ENCODE measurements at places on chromosomes 6 and 20.

DNA sequence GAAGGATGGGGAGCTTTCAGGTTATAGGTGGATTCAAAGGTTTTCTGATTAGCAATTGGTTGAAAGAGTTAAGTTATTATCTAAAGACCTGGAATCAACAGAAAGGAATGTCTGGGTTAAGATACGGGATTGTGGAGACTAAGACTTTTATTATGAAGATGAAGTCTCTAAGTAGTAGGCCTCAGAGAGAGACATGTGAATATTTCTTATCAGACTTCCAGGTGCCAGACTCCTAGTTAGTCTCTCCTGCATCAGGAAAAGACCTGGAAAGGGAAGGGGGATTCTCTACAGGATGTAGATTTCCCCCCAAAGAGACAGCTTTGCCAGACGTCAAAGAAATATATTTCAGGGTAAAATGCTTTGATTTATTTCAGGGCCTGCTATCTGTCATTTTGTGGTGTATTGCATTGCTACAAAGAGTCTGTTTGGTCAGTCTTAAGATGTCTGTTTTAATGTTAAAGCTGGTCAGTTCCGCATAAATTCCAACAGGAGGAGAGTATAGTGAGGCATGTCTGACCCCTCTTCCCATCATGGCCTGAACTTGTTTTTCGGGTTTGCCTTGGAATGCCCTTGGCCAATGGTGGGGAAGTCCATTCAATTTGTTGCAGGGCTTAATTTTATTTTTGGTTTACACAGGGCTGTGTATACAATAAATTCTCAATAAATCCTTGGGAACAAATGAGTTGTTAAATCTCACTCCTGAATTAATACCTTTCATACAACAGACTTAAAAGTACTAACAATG is 103.4 kb upstream of the RALGAPA2 start:
- no peak for DNase-seq

- DNase-seq: no peak
Observed at GRCh38 chr6:158367816-158368215, 55.6 kb downstream of the TULP4 start.

DNA sequence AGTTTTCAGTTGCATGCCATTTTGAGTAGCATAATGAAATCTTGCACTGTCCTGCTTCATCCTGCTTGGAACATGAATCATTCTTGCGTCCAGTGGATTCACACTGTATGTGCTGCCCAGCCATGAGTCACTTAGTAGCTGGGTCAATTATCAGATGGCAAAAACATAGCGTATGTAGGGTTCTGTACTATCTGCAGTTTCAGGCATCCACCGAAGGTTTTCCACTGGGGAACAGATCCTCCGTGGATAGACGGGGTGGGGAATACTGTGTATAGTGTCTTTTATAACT is 61.4 kb downstream of the IL22RA2 start:
- no peak for DNase-seq

GRCh38 chr6:132623106-132623845 is 799 bp downstream of the TAAR2 start:
- DNase-seq: no peak

DNA sequence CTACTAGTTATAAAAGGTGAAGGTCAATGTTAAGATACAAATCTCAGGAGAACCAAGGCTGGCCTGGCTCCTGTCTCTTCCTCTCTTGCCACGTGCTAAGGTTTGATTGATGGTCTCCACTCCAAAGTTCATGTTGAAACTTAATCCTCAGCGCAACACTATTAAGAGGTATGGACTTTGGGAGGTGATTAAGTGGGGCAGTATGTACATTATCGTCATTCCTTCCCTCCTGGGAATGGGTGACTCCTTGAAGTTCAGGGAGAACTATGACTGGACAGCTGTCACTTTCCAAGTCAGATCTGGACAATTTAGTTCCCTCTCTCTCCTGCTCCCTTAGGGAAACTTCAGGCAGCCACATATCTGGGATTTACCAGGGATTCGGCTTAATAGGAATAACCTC is 50.5 kb downstream of the KCNK5 start:
- DNase-seq: no peak

DNA sequence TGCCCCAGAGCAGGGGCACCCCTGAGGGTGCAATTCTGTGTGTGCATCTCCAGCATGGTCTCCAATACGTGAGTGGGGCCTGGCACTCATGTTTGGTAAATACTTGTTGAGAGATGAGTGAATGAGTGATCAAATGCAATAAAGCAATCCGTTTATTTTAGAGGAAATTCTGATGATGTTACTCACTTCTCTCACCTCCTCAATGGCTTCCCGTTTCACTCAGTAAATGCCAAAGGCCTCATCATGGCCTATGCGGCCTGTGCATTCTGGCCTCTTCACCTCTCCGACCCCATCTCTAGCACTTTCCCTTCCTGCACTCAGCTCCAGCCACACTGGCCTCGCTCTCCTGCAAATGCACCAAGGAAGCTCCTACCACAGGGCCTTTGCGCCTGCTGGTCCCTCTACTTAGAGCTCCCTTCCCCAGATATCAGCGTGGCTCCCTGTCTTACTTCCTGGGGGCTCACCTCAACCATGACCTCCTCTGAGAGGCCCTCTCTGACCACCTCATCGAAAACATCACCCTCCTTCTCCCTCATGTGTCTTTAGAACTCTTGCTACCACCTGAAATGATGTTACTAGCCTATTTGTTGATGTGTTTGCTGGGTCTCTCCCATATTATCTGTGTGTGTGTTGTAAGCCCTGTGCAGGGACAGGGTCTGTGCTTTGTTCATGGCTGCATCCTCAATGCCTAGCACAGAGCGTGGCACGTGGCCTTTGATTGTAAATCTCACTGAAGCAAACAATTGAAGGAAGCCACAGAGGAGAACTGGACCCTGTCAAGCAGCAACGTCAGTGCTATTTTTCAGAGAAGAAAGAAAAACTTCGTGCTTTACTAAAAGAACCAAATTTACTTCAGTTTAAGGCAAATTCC is 42.6 kb downstream of the RAB44 start:
- DNase-seq: no peak

- no peak for DNase-seq
Observed at GRCh38 chr6:148037496-148037895, 305.1 kb upstream of the SASH1 start.

GRCh38 chr20:363319-364078 is 16.6 kb downstream of the NRSN2 start:
- DNase-seq: no peak

DNA sequence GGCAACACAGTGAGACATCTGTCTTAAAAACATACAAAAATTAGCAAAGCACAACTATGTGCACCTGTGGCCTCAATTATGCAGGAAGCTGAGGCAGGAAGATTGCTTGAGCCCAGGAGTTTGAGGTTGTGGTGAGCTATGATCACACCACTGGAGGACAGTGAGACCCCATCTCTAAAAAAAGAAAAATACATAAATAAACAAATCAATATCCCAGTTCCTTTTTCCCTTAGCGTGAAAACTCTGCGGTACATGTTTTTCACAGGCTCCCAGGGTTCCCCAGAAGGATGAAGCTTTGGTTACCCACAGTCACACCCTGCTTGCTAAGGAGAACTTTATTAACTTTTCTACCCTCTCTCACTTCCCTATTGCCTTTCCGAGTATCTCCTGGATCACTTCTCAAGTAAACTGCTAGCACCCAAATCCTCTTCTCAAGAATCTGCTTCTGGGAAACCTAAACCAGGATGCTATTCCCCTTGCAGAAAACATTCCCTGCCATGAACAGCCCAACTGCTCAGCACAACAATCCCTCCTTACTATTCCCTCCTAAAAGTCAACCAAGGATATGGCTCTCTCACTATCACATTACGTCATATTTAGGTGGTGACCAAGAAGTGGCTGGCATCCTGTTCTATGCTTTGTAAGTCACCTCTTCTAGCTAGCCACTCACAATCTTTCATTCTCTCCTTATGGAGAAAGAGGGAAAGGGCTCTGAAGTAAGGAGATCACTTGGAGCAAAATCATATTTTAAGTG is 122.4 kb downstream of the IPCEF1 start:
- no peak for DNase-seq

DNA sequence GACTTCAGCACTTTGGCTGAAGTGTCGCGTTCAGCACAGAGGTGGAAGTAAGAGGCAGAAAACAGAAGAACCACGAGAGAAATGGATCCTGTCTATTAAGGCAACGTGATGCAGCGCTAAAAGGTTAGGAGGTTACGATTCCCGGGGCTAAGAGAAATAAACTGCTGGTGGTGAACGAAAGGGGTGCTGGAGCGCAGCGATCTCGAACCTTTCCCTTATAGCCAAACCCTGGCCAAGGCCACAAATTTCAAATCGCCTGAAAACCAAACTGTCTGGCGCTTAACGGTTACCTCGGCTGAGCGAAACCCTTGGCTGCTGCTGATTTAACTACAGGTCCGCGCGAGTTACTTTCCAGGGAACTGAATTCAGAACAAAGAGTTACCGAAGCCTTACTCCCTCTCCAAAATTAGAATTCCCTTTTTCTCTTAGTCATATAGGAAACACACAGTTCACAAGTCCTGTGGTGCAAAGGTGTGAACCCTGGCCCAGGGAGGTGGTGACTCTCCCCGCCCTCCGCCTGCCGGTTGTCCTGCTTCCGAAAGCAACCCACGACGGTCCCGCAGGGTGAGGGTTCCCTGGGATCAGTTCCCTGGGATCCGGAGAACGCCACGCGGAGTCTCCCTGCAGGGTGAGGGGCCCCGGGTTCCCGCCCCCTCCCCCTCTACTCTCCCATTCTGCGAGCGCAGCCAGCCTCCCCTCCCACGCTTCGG is 1.3 kb upstream of the SLC35D3 start:
- no peak for DNase-seq

DNA sequence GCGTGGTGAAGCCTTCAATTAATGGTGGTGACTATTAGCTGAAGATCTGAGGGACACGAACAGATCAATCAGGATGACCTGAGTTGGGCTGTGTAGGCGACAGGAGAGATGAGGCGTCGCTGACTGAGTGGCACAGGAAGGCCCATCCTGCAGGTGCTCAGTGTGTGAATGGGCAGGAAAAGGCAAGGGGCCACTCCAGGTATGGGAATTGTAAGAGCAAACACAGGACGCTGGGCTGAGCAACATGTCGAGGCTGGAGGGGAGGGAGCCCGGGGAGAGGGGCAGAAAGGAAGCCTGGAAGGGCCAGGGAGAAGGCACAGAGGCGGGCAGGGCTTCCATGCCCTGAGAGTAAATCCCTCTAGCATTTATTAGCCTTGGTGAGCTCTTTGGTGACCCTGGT is 151.0 kb downstream of the VEGFA start:
- no peak for DNase-seq

GRCh38 chr20:63196768-63197470 is 19.0 kb downstream of the YTHDF1 start:
- DNase-seq: no peak
